ENCODE measurements at places on chromosomes 11 and 22.

DNA sequence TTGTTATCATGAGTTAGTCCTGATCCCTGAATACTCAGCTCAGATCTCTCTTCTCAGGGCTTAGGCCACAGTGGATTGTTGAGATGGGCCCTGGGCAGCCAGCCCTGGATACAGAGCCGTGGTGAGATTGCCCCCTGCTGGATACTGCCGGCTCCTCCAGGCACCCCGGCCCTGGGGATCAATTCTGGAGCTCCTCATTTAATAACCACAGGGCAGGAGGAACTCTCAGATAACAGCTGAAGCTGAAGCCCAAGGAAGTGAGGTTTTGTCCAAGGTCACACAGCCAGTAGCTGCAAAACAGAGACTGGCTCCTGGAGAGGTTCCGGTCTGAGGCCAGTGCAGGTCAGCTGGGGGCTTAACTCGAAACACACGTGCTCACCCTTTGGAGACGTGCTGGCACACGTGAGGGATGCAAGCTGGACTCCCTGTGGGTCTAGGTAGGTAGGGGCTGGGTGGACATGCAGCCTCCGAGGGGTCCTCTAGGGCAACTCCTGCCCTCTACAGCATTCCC, 16.0 kb downstream of the USH1C start:
- DNase-seq = peak; percentile 63

DNA sequence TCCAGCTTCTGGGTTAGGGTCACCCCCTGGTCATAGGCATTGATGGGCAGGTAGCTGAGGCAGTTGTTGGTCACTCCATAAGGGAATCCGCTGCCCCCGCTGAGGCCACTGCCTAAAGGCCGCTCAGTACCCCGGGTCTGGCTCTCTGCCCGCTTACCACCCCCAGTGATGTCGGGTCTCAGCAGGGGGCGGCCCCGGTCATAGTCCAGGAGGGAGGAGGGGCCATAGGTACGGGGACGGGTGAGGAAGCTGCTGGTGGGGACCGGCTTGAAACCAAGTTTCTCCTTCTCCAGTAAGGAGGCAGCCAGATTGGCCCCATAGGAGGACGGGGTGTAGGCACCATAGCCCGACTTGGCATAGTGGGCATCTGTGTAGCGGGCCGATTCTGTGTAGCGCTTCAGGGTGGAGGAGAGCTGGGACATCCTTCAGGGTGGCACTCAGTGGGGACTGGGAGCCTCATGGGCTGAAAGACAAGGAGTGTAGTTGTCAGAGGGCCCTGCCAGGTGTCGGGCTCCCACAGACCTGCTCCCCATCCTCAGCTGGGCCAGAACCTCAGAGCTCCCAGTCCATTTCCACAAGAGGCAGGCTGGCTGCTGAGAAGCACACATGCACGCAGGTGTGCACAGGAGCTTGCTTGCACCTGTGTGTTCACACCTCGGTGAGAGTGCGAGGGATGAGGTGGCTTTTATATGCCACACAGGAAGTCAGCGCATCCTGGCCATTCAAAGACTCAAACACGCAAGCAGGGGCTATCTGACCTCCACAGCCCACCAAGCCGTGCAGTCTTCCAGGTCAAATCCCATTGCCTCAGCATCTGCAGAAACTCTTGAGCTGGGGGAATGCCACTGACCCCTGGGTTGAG, 8.2 kb downstream of the USP2 start:
- DNase-seq = no peak

DNA sequence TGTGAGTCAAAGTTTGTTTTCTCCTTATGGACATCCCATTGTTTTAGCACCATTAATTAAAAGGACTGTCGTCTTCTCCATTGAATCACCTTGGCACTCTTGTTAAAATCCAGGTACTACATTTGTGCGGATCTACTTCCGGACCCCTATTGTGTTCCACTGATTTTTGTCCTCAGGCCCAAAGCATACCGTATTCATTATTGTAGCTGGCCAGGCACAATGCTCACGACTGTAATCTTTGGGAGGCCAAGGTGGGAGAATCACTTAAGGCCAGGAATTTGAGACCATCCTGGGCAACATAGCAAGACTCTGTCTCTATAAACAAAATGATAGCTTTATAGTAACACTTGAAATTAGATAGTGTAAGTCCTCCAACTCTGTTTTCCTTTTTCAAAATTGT, 8.9 kb upstream of the GNB1L start:
- no peak for DNase-seq

DNA sequence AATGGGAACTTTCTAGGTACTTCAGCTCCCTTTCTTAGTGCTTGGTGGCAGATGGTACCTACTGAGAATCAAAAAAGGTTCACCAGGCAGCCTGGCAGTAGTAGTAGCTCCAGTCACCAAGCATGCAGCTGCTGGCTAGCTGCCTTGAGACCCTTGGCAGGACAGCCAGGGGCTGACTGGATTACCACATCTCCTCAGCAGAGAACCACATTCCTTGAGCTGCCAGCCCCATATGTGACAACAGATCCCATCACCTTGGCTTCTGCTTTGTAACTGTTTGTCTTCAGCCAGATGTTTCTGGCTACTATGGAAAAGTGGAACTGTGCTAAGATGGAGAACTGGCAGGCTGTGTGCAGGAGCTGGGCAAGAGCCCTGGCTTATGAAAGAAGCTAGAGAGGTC, 39.6 kb upstream of the CHRM4 start:
- DNase-seq = no peak

- no peak for DNase-seq
Observed at GRCh38 chr11:81840380-81840779, 893.3 kb downstream of the FAM181B start.

GRCh38 chr11:71388637-71389235, 59.5 kb downstream of the DHCR7 start:
- DNase-seq = no peak

- no peak for DNase-seq
Observed at GRCh38 chr22:43066844-43067385, 22.3 kb downstream of the TTLL1 start.

DNA sequence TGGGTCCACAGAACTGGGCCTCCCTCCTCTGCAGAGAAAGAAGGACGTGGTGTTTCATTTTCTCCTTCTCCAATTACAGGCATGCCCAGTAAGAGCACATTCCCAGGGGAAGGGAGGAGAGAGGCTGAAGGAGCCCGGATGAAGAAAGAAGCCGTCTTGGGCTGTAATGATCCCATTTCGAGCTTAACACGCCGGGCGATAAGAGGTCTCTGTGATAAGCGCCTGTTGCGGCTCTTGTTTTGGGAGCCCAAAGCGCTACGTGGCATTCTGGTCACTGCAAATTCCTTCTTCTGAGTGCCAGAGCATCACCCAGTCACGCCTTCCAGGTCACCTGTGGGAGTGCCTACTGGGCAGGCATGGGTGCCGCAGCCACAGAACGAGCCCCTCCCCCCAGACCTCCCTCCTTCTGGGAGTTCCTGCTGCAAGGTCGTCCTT, 57.5 kb downstream of the ANO1 start:
- no peak for DNase-seq

DNA sequence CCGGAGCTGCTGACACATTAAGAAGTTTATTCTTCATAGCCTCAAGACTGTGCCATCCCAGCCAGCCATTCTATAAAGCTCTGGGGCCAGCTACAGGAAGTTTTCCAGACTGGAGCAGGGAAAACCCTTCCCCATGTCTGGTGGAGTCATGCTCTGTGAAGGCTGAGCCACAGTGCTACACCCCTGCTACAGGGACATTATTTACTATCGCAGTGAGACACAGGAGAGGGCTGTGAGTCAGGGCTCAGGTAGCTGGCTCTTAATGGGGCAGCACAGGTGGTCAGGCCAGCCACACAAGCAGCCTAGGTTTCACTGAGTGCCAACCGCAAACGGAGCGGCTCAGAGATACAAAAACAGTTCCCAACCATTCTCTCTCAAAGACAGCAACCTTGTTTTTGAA, 12.1 kb downstream of the HPS4 start:
- DNase-seq = no peak

- DNase-seq = peak; percentile 12
Observed at GRCh38 chr11:285021-285893, 3.7 kb upstream of the PGGHG start.

DNA sequence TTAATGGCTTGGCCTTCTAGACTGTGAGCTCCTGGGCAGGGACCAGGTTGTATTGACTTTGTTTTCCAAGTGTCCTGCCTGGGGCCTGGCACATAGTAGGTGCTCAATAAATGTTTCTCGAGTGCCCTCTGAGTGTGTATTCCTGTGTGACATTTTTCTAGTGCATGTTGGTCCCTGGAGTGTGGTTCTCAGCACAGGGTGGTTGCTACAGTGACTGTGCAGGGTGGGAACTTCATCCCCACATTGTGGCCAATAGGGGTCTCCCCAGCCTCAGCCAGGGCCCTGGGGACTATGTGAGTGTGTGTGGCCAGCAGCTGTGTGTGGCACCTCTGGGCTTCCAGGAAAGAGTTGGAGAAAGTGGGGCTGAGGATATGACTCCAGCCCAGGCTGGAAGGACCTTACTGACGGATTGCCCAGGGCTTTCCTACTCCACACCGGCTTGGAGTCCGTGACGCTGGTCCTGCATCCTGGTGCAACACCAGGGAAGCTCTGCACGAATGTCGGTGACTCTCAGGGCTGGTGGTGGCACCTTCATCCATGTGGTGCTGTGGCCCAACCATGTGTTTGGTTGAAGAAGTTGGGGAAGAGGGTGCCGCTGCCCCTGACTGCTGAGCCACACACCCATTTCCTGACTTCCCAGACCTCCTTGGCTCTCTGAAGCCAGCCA, 9.0 kb upstream of the MARK2 start:
- DNase-seq = no peak

DNA sequence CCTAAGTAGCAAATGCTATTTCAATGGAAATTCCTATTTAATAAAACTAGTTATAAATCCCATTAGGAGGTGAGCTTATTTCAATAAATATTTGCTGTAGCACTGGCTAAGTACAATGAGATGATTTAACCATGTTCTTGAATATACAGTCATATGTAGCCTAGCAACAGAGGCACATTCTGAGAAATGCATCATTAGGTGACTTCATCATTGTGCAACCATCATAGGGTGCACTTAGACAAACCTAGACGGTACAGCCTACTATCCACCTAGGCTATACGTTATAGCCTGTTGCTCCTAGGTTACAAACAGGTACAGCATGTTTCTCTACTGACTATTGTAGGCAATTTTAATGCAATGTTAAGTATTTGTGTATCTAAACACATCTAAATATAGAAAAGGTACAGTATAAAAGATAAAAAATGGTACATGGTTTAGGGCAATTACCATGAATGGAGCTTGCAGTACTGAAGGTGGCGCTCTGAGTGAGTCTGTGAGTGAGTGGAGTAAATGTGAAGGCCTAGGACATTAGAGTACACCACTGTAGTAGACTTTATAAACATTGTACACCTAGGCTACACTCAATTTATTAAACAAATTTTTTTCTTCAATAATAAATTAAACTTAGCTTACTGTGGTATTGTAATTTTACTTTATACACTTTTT, 350.1 kb downstream of the CASP12 start:
- DNase-seq = no peak

DNA sequence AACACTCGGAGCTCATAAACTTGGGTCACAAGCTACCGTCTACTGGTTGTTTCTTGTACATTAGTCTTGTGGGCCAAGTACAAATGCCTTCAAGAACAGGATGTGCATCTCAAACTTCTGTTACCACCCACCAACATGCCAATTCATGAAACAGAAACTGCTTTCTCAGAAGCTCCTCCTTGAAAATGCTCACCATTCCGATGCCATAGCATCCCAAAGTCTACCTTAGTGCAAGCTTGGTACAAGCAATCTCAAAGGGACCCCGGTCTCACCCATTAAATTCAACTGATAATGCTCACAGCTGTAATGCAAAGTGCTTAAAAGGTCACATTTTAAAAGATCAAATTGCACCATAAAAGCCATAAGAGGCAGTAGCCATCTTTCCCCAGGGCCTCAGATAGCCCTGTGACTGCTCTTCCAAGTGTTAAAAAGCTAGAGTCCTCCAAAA, 31.8 kb upstream of the CCDC34 start:
- no peak for DNase-seq

DNA sequence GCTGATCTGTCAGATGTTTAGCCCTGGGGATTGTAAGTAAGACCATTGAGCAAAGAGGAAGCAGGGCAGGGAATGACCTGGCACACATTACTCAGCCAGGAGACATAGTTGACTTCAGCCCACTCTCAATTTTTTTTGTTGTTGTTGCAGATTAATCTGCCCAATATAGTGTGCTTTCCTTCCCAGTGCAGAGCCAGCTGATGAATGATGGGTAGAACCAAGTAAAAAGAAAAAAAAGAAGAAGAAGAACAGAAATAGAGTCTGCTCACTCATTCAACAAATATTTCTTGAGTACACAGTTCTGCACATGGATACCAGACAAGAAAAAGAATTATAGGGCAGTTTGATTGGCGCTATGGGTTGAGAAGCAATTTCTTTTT, 292.7 kb downstream of the ETS1 start:
- no peak for DNase-seq

- DNase-seq = no peak
Observed at GRCh38 chr22:40423310-40423688, 52.9 kb downstream of the SGSM3 start.

- no peak for DNase-seq
Observed at GRCh38 chr11:19679952-19680828, 32.4 kb upstream of the NAV2 start.

GRCh38 chr11:78958444-78958843, 383.8 kb upstream of the NARS2 start:
- DNase-seq = no peak

GRCh38 chr22:30044369-30044768, 35.9 kb upstream of the HORMAD2 start:
- DNase-seq = no peak

DNA sequence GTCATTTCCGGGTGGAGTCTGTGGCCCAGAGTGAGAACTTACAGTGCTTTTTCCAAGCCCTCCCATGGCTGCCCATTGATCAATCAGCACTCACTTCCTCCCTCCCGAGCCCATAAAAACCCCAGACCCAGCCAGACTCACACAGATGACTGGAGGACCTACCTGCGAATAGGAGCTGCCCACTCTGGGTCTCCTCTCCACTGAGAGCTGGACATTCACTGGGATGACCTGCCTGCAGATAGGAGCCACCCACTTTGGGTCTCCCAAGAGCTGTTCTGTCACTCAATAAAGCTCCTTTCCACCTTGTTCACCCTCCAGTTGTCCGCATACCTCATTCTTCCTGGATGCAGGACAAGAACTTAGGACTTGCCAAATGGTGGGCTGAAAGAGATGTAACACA, 56.0 kb upstream of the B3GNT6 start:
- DNase-seq = no peak

- DNase-seq = no peak
Observed at GRCh38 chr22:44267856-44268255, 44.9 kb downstream of the SHISAL1 start.

GRCh38 chr22:19620742-19621371, 93.4 kb upstream of the SEPTIN5 start:
- DNase-seq = no peak

GRCh38 chr11:123168955-123169484, 26.0 kb downstream of the CLMP start:
- DNase-seq = no peak

DNA sequence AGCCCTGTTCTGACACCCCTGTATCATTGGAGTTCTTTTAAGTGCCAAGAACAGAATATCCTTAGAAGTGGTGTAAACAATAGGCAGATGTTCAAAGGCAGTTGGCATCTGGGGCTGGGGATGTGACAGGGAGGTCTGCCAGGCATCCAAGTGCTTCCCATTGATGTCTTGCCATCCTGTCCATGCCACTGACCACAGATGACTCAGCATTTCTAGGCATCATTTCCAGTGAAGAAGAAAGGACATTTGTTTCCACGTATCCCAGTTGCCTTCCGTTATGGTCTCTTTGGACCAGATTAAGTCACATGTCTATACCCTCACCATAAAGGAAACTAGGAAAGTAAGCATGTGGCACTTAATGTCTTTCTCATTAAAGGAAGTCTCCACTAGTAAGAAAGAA, 76.7 kb upstream of the BARX2 start:
- no peak for DNase-seq

Data from GM12892 (cell line).